ENCODE measurements at places on chromosomes 5 and 9.
A peak's percentile ranks its signal among the peaks of the same experiment; 100 is the strongest.

DNA sequence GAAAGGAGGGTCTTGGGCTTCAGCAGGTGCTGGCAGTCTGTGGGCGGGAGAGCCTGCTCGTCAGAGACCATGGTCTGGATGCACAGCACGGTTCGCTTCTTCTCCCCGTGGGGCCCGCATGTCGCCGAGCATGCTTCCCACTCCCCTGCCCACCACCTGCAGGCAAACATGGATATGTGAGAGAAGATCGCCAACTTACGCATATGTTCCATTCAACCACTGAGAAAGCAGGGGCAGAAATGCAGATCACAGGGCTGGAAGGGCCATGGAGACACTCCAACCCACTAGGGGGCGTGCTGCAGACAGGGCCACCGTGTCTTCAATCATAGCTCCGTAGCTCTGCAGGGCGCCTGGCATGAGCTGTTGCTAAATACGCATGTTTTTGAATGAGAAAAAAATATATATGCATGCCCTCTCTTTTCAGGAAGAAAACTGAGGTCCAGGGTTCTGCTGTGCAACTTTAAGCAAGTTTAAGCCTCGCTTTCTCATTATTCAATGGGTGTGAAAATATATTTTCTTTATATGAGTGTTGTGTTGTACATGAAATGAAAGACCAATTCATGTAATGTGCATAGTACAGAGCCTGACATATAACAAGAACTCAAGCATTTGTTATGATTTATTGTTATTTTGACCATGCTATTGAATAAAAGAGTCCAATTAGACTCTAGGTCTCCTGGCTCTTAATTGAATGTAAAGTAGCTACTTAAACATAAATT is 148.0 kb downstream of the TARS1 start:
- DNase-seq, result peak; percentile 75

DNA sequence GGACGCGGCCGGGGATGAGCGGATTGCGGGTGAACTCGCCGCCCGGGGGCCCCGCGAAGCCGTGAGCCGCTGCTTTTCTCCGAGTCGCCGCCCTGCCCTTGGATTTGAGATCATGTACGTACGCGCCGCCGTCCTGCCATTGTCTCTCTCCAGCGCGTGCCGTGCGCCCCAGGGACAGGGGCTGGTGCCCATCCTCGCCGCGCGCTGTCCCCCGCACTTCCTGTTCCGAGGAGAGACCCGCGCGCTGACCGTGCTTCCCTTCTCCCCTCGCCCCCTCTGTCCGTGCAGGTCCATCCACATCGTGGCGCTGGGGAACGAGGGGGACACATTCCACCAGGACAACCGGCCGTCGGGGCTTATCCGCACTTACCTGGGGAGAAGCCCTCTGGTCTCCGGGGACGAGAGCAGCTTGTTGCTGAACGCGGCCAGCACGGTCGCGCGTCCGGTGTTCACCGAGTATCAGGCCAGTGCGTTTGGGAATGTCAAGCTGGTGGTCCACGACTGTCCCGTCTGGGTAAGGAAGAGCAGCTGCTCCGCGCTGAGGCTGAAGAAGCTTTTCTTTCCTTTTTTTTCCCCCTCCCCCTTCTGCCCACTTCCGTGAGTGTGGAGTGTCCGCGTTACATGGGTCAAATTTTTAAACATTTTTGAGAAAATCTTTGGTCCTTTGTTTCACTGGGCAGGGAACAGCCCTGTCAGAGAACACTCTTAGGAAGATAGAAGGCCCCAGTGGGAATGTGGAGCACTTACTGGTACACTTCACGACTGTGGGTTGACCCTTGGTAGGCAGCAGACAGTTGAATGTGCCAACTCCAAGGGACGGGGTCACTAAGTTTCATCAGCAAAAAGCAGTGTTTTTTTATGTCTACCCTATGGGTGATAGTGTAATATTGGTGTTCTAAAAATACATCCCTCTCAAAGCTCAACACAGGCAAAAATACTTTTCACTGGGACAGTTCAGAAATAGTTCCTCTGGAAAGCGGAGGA is 727 bp downstream of the RHOBTB3 start:
- DNase-seq, result peak; percentile 50

GRCh38 chr9:130118841-130119518 is 53.2 kb upstream of the NCS1 start:
- no peak for DNase-seq

GRCh38 chr5:170483701-170484458 is 19.9 kb upstream of the KCNIP1 start:
- no peak for DNase-seq

DNA sequence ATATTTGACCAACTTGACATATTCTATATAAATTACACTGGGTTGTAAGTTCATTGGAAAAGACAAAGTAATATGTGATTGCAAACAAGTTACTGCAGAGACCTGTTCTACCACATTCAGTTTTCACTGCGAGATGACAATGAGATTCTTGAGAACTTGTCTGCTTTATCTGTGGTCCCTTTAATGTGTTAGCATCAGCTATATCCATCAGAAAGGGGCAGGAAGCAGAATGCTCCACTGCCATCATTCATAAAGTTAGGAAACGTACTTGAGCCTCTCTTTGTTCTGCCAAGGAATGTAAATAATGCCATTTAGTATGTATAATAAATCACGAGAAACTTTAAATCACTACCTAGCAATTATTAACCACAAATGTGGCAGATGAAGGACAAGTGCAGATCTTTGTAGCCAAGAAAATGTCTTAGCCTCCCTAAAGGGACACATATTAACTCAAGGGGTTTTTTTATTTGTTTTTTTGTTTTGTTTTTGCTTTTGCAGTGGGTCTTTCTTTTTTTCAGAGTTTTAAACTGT is 59.4 kb downstream of the GIN1 start:
- no peak for DNase-seq

GRCh38 chr9:111599092-111599954 is at the start of gene PTGR1:
Gene PTGR1, minus strand, starts transcription at chr9:111599647. Its CDS starts 2,225 bp downstream, at chr9:111597422.
- DNase-seq, result peak; percentile 46

DNA sequence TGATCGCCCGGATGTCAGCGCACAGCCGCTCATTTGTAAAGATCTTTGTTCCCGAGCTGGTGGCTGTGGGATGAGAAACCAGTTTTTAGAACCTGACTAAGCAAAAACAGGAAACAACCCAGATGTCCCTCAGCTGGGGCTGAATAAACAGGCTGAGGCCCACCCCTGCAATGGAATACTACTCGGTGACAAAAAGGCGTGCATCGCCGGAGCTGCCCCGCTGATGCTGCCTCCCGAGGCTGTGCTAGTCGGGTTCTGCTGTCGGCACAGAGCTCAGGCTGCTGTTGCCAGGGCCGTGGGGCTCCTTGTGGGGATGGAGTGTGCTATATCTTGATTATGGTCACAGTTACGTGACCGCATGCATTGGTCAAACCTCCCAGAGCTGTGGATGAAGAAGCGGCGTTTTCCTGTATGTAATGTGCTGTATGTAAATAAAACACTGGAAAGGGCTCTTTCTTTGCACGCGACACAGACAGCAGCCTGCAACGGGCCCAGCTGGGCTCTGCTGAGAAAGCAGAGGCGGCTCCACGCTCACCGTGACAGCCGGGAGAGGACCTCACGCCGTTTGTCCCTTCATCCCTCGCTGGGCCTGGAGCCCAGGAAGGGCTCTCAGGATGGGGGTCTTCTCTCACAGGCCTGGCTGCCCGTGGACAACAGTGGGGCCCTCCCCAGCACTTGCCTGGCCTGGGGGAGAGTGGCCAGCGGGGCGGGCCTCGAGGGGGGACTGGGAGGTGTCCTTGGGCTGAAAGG is 51.5 kb upstream of the RNU6ATAC start:
- DNase-seq, result no peak

GRCh38 chr5:8944005-8944404 is 601.9 kb downstream of the SEMA5A start:
- no peak for DNase-seq

- DNase-seq, result no peak
These were observed 55.2 kb downstream of the EXD3 start for GRCh38 chr9:137367506-137368430.

DNA sequence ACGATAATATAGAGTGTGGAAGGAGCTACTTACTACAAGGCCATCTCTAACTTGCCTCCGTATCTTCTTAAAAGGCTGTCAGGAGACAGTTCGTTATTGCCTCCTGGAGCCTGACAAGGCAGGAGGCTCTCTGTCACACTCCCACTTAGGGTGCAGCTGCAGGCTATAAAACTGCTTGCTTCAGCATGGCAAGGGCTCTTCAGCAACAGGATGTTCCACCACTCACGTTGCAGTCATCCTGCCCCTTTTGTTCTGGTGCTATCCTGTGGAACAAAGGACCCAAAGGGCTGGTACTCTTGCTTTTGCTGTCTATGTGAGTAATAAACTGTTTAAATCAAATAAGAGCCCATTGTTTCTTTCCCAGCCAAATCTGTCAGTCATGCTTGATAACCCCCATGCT is 508.9 kb downstream of the NTRK2 start:
- DNase-seq, result no peak

- no peak for DNase-seq
These were observed 105.8 kb downstream of the GDA start for GRCh38 chr9:72254901-72255545.

- no peak for DNase-seq
These were observed 8.0 kb downstream of the GLIPR2 start for GRCh38 chr9:36144309-36145232.

DNA sequence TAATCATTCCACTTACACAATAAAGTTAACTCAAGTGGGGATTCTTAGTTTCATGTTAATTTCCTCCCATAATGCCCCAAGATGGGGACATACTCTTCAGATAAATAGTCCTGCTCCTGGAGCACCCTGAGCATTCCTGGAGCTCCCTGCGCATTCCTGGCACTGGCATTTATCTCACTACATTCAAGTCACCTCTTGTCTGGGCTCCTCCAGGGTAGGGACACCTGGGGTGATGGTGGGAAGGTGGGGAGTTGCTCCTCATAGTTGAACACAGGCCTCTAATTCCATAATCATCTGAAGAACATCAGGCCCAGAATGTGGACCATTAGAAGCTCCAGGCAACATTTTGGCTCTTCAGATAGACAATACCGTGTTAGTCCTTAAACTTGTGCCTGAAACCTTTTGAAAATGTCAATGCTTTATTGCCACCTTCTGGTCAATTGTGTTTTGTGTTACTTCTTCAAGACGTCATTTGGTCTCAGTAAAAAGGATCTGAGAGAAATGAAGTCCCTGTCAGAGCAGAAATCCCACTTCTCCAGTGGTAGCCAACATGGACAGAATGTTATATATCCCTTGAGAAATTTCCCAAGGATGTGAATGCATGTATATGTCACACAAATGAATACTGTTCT is 14.2 kb upstream of the AGGF1 start:
- no peak for DNase-seq

DNA sequence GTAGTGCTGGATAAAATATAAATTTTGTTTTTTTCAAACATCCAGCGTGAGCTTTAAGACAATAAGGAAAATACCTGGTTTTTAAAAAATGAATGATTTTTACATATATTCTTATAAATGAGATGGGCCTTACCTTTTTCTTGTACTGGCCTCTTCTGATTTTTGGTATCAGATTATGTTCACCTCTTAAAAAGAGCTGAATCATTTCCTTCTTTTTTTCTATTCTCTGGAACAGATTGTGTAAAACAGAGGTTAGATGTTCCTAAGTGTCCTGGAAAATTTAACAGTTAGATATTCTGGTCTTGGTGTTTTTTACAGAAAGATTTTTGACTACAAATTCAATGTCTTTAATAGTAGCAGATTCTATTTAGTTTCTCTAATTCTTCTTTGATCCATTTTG is 74.6 kb downstream of the NDUFAF2 start:
- no peak for DNase-seq

DNA sequence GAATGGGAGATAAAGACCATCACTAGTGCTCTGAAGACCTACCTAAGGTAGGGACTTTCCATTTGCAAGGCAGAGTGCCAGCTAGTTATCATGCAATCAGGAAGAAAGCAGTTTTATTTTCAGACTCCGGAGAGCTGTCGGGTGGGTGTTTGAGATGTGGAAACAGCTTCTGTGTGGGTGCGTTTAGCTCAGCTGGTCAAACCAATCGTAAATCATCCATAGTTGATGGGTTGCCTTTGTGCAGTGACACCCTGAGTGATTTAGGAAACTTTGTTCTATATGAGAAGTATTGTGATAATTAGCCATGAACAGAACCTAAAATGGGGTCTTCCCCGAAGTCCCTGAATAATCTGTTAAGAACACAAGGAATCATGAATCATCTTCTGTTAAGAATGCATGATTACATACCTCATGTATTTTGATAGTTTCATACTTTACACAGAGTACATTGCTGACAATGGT is 284.3 kb downstream of the ARHGAP26 start:
- DNase-seq, result peak; percentile 56

DNA sequence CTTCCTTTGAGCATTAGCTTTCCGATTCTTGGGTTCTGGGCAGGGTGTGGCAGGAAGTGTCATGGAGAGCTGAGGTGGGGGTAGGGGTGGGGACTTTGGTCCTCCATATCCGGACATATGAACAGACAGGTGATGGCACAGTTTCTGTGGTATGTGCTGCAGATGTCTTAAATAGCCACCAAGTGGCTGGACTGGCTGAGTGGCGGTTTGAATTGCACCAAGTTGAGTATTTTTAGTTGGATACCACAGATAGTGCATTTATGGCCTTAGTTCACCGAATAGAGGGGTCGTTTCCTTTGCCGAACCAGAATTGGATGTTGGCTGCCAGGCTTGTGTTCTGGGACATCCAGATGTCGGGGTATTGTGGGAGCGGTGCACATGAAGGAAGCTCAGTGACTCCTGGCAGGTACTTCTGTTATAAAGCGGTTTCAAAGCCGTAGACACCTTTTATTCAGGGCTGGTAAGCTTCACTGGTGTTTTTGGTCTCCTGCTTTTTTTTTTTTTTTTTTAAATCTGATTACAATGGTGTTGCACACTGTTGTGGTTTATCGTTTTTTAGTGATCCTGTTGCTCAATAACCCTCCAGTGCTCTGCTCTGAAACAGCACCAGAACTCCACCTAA is 15.1 kb upstream of the TNFAIP8 start:
- DNase-seq, result peak; percentile 66

- no peak for DNase-seq
These were observed 41.9 kb downstream of the SETX start for GRCh38 chr9:132312873-132313272.

DNA sequence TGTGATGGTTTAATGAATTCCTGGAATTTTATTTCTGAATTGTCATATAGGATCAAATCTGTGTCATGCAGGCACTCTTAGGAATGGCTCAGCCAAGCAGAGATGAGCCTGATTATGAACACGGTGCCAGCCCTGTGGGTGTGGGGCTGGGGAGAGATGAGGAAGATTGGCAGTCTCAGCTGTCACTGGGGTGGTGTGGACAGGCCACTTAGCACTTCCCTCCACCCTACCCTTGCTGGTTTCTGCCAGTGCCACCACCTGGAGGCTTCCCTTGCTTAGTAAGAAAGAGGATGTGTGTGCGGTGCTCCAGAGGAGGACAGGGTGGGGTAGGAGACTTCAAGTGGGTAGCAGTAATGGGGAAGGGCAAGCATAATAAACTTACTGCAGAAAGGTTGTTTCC is 226.6 kb downstream of the CD180 start:
- no peak for DNase-seq

DNA sequence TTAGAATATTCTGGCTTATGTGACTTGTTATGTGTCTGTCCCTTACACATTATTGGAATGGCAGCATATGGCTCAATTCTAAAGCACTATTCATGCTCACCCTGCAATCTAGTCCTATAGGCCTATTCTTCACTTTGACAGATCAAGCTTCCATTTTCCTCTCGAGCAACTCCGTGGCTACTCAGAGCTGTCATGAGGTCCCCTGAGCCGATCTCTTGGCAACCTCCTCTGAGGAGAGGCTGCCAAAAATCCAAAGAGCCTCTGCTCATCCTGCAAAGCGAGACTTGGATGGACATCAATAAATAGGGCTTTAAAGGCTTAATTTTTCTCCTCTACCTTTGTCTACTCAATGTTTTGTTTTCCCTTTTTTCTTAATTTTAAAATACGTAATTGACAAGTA is 163.8 kb downstream of the GABRB2 start:
- no peak for DNase-seq

GRCh38 chr9:81380504-81381359 is 308.6 kb downstream of the TLE1 start:
- DNase-seq, result no peak
